NCI-H524 (cell line): ENCODE measurements at places on chromosomes 16 and 17.
A peak's percentile ranks its signal among the peaks of the same experiment; 100 is the strongest.

DNA sequence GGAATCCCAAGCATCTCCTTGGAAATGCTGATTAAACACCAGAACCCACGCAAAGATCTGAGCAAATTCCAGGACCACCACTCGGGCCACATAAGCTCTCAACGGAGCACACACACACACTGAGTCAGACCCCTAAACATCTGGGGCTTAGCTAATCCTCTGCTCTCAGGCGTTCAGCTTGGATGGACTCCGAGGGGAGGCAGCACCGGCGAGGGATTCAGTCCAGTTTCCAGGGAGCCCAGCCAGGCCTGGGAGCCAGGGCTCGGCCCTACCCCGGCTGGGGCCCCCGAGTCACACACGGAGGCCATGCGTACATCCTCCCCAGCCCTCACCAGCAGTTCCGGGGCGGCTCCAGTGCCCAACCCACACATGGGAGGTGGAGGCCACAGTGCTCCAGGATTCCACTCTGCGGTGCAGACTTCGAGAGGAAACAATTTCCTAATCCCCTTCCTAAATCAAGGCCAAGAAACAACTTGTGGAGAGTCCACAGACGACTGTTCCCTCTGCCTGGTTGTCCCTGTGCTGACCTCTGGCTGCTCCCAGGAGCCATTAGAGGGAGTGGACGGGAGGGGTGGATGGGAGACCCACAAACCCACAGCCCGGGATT is 70.5 kb downstream of the GAS7 start:
- DNase-seq = peak; percentile 60

DNA sequence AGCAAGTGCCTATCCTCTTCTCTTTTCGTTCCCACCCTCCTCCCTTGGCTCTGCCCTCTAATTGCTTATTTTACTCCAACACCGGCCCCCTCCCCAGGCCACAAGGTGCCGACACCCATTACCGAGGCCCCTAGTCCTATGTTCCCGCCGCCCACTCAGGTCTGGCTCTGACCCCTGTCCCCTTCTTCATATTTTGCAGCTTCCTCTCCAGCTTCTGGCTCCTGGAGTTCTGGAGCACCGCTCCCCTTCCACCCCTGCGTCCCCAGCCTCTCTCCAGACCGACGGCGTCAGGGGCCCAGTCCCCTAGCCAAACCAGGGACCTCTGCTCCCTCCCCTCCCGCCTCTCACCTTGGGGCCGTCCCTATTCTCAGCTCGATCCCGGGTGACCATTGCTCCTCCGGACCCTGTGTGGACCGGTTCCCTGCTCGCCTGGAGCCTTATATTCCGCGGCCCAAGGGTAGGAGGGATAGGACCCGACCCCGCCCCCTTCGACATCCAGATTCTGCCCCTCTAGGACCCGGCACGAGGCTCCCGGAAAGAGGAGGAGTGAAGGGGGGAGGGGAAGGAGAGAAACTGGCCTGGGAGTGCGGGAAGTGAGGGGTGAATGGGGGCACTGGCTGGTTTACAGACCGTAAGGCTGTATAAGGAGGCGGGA is at the start of gene HES7:
TSS of gene HES7 (minus strand) at position 412 of the 655 bp plus-strand sequence. CDS start at position 390, 22 bp downstream.
- peak; percentile 23 for DNase-seq

DNA sequence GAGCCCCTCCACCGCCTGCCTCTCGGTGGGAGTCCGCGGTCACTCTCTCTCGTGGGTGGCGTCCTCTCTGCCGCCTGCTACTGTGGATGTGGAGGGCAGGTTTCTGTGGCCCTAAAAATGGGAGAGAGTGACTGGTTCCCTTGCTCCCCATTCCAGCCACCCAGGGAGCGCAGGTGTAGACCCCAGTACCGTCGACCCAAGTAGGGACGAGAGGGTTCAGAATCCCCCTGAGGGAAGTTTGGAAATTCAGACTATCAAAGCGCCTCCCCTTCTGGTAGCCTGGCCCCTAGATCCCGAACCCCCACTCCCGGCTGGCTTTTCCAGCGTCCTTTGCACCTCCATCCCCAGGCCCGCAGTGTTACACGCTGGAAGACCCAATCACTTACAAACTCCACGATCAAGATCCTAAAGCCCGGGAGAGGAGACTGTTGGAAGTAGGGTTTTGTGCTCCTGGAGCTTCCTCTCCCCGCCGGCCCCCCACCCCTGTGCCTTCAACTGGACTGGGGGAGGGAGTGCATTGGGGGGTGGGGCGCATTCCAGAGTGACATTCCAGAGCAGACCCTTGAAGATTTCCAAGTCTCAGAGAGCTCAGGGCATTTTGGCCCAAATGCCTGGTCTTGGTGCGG is 991 bp downstream of the GPRC5C start:
- DNase-seq = no peak

GRCh38 chr17:50146927-50147665 is 3.4 kb downstream of the PPP1R9B start:
- DNase-seq = no peak

DNA sequence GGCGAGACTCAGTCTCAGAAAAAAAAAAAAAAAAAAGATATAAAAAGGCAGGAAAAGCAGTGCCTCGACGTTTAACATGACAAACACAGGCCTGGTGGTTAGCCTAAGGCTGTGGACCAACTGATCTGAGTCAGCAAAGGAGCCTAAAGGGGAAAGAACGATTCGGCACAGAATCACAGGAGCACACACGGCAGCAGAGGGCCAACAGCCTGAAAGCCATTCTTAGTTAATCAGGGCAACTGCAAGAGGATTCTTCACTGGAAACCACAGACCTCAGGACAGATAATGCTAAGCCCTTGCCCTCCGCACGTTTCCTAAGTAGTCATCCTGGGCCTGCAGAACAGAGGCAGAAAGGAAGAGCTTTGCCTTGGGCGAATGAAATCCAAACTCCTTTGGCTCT is 14.7 kb downstream of the TMEM11 start:
- no peak for DNase-seq

DNA sequence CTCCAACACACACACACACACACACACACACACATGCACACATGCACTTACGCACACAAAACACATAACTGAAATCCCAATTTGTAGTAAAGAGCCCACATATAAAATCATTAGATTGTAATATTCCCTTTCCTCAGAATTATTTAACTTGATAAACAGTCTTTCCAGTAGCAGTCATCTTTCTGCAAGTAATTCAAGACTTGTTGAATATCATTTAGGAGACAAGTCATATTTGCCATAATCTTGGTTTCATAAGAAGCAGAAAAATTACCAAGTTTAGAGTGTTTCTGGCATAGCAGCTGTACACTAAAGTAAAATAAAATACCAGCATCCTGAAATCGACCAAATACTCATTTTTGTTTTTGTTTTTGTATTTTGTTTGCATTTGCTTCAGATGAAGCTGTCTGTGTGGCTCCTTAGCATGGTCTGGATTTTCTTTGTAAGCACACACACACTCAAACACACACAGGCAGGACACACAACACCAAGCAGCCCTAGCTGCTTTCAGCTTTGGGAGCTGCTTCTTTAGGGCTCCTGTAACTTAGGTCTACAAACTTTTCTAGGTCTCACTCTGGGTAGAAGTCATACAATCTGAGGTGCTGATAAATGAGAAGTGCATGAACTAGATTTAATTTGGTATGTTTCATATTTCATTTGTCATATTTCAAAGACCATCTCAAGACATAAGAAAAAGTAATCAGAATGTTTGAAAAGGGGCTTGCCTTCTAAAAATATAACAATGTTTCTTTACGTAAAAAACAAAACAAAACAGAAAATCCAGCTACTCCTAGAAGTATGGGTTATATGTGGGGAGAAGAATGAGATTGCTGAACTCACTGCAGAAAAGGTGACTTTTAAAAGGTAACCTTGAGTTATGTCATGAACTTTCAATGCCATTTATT is 3.0 kb downstream of the SALL1 start:
- no peak for DNase-seq

GRCh38 chr17:39110435-39111136 is 40.9 kb downstream of the PLXDC1 start:
- no peak for DNase-seq

GRCh38 chr17:48037036-48037837 is at the start of gene COPZ2:
Gene COPZ2 (minus strand): TSS chr17:48037797. CDS start chr17:48037777, 20 bp downstream.
- peak; percentile 51 for DNase-seq

DNA sequence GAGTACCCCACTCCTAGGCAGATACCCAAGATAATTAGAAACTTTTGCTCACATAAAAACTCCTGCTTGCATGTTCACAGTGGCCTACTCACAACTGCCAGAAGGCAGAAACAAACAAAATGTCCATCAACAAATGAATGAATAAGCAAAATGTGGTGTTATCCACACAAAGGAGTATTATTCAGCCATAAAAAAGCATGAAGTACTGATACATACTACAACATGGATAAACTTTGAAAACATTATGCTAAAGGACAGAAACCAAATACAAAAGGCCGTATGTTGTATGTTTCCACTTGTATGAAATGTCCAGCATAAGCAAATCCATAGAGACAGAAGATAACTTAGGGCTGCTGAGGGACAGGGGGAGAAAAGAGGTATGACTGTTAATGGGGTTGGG is 1.9 kb downstream of the HSDL1 start:
- no peak for DNase-seq

- peak; percentile 76 for DNase-seq
These were observed 5.7 kb upstream of the CISD3 start for GRCh38 chr17:38724337-38724988.

GRCh38 chr16:23907457-23907902 is 71.7 kb downstream of the PRKCB start:
- DNase-seq = no peak
